ENCODE measurements at places on chromosomes 1 and 21.

GRCh38 chr1:6782151-6782550, 3.1 kb upstream of the CAMTA1 start:
- no peak for DNase-seq

GRCh38 chr1:234315091-234315541, 58.1 kb upstream of the COA6 start:
- no peak for DNase-seq

GRCh38 chr1:86957221-86957620, 42.8 kb downstream of the HS2ST1 start:
- DNase-seq: no peak

- DNase-seq: no peak
These were observed 64.7 kb downstream of the JAK1 start for GRCh38 chr1:64901663-64902062.

DNA sequence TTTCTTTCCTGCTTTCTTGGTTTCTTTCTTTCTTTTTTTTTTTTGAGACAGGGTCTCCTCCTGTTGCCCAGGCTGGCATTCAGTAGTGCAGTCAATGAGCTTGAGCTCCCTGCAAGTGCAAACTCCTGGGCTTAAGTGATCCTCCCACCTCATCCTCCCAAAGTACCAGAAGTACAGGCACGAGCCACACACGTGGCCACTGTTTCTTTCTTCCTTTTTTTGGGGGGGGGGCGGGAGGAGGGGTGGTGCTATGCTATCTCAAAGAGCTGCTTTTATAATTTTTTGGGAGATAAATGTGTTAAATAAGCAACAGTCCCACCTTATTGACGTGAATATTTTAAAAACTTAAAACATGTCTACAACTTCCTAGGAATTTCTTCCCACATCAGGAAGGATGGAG, 42.2 kb downstream of the AK4 start:
- DNase-seq: no peak

DNA sequence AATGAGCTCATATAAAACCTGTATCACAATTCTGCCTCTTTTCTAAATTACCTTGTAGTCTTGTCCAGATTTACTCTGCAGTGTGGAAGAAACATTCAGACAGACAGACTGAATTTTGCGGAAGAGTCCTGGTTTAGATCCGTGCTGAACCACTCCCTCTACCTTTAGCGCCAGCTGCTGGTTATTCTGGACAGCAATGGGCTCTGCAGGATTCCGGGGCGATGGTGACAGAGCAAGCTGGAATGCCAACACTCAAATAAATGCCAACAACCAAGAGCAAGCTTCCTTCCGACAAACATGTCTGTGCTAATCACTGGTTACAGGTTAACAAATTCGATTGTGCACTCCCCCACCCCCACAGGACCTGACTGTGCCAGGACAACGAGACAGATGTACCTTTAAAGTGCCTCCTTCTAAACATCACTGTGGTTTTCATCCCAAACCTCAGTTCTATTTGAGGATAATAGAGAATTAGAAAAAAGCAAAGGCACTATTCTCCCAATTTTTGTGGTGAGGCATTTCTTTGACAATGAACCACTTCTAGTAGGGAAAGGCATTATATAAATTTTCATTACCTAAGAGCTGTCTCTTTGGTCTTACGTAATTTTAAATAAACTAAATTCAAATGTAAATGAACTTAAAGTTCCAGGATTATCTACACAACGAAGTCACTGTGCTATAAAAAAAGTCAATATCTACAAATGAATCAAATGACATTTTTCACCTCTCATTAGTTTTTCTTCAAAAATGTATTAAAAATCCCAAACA, 90.4 kb downstream of the INTS7 start:
- no peak for DNase-seq

Data from CD4-positive, alpha-beta T cell treated with Interleukin-15 for 4 hours (primary cell).